ENCODE measurements at places on chromosomes 3 and 15.
A peak's percentile ranks its signal among the peaks of the same experiment; 100 is the strongest.

DNA sequence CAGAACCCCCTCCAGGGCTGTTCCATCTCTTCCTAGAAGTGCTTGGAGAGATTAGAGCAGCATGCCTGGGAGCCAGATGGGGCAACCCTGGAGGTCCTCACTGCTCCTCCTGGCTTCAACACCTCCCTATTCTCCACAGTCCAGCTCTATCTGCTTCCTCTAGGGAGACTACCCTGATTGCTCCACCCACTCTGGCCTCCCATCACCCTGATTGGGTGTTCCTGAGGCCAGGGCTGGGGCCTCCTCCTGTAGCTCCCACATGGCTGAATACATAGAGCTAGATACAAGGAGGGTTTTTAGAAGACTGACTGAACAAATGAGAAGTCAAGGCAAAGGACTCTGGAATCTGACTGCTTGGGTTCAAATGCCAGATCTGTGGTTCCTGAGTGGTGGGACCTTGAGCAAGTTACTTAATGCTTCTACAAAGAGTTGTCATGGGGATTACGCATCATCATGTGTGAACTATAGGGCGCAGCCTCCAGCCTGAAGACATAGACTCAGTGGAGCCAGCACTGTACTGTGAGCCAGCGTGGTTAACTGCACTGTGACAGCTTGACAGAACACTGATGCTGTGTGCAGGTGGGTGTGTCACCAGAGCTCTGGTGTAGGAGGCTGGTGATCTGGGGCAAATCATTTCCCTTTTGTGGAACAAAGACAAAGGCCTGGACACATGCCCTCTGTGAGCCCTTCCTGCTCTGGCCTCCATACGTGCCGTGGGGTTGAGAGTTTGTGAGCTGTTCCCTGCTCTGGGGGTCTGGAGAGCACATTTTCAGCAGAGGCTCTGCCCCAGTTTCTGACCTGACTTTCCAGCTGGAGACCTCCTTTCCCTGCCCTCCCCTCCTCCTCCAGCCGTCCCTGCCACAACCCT lies 74.8 kb downstream of the SCN5A start:
- peak; percentile 77 for DNase-seq

DNA sequence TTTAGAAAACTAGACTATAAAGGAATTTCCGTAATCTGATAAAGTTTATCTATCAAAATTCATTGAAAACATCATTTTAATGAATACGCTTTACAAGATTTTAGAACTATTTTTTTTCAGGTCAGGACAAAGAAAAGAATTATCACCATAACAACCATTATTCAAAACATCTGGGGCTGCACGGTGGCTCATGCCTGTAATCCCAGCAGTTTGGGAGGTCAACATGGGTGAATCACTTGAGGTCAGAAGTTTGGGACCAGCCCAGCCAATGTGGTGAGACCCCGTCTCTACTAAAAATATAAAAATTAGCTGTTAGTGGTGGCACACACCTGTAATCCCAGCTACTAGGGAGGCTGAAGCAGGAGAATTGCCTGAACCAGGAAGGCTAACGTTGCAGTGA lies 260.4 kb downstream of the WNT5A start:
- DNase-seq = no peak

DNA sequence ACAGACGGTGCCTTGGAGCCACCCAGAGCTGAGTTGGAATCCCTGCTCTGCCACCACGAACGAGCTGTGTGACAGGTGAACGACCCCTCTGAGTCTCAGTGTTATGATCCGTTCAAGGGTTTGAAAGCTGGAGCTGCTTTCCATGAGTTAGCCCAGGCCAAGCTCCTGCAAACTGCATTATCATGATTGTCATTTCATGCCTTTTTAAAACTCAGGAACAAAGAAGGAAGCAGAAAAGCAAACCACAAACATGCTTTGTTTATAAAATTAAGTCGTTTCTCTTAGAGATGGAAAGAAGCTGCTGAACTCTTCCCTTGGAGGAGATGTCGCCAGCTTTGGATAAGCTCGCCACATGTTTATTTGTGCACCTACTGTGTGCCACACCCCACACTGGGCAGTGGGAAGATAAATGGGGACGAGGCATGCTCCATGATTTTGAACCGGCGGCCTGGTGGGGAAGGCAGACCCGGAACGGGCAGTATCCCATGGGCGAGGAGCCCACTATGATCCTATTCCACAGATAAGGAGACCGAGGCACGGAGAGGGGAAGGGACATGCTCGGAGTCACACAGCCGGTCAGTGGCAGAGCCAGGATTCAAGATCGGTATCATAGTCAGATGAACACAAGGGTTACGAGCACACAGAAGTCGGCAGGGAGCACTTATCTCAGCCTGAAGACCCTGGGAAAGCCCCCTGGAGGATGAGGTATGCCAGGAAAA lies 15.9 kb downstream of the HRH1 start:
- no peak for DNase-seq

DNA sequence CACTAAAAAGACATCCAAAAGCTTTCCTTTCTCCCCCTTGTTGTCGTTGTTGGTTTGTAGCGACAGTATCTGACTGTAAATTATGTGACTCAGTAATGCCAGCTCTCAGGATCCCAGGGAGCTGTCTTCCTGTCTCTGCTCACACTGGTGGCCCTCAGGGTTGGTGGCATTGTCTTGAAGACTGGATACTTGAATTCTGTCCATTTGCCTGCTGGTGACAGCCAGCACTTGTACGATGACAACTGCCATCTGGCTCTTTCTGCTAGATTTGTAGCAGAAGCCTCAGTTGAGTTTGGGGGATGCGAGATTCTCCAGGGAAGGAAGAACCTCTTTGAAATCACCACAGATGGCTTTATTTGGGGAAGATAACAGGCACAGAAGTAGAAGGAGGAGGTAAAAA lies 120.8 kb downstream of the ARPP21 start:
- no peak for DNase-seq

GRCh38 chr3:41792806-41793205 lies 169.1 kb downstream of the ULK4 start:
- no peak for DNase-seq

DNA sequence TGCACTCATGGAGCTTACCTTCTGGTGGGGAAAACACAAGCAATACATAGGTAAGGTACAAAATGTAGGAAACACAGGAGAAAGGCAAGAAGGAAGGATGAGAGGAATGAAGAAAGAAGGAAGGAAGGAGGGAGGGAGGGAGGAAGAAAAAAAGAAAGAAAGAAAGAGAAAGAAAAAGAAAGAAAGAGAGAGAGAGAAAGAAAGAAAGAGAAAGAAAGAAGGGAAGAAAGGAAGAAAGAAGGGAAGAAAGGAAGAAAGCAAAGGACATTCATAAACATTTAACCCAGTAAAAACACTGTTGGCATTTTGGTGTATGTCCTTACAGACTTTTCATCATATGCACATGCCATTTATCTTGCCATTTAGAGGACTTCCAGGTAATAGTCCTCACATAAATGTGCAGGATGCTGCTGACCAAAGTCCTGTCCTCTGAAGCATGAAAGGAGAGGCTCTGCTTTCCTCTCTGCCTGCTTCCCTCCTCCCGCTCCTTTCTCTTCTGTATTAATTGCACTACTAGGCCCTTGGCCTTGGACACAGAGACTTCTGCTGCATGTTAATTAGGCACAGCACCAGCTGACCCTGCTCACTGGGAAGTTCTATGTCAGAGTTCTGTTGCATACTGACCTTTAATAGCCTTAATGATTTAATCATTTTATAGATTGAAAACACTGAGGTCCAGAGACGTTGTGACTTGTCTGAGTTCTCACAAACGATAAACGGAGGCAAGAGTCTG lies 29.7 kb upstream of the NDUFB4 start:
- DNase-seq = no peak

- DNase-seq = peak; percentile 16
Measured at GRCh38 chr15:63599401-63600000, 2.3 kb downstream of the FBXL22 start.

GRCh38 chr3:5376761-5377160 lies 189.3 kb downstream of the EDEM1 start:
- no peak for DNase-seq

- DNase-seq = no peak
Measured at GRCh38 chr3:154933581-154933980, 146.5 kb upstream of the MME start.

DNA sequence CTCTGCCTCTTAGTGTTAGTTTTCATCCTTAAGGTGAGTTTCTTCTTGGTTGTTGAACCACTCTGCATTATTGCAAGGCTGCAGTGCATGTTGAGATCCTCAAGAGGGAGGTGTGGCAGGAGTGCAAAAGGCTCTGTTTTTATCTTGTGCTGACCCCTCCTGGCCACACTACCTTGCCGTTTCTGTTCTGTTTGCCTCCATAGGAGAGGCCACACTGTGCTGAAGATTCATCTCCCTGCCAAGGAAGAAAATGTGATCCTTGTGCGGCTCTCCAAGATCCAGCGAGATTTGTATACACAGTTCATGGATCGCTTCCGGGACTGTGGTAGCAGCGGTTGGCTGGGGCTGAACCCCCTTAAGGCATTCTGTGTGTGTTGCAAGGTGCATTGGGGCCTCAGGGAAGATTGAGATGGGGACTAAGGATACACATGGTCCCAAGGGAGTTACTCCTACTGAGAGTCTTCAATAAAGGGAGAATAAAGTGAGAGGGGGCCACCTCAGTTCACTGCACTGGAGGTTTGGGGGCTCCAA lies 33.0 kb upstream of the TEX264 start:
- DNase-seq = peak; percentile 59

- no peak for DNase-seq
Measured at GRCh38 chr3:16394639-16395038, 118.9 kb downstream of the RFTN1 start.

- peak; percentile 2 for DNase-seq
Measured at GRCh38 chr3:186413615-186414415, 51.8 kb upstream of the DGKG start.

GRCh38 chr3:64880916-64881315 lies 193.1 kb upstream of the ADAMTS9 start:
- no peak for DNase-seq

GRCh38 chr3:129974833-129975704 lies 549 bp downstream of the TRH start:
- DNase-seq = no peak

- no peak for DNase-seq
Measured at GRCh38 chr3:193780397-193780796, 187.4 kb downstream of the OPA1 start.

DNA sequence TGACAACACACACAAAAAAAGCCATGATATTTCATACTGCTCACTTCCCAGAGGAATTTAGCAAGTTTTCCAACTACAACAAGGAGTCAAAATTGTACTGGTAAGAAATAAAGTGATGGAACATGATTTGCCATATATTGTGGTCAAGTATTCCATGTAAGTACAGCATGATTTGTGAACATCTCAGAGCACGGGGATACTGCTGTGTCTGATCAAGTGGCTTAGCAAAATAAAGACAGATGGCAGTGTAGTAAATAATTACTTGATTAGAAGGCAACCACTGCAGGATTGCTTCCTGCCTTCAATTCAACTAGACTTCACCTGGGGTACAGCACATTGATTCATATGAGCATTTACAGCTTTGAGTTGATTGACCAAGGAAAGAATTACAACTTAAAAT lies 51.6 kb upstream of the DUT start:
- no peak for DNase-seq

DNA sequence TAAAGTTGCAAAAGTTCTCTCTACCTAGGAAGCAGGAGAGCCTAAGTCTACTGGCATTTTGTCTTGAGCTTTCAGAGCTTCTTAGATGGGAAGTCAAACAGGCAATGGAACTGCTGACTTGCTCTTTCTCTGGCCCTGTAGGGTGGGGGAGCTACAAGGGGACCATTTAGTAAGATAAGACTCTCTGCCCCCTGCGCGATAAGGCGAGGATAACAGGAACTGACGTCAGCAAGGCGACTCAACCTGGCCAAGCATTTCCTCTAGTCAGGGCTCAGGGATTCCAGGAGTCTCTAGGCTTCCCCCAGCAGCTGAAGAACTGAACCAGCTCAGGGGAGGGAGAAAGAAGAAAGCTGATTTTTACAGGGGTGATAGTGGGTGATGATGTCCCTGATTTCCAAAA lies 5.8 kb downstream of the RARB start:
- DNase-seq = peak; percentile 73

DNA sequence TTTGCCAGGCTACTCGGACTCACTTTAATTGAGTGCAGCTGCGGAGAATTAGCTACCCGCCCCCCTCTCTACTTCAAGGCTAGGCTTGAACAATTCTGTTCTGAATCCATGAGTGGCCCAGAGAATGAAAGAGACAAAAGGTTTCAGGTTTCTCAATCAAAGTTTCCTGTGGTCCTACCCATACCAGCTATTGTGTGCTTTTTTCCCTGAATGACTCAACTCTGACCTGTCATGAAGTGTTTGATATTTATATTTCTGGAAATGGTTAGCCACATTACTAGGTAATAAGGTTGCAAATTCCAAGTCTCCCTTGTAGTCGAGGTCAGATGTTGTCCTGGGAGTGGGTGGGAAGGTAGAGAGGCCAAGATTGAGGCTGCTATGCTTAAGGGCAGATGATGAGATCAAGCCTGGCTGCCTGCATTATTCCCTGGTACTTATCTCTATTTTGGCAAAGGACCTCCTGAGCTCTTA lies 392.7 kb upstream of the TBL1XR1 start:
- DNase-seq = peak; percentile 98

- DNase-seq = no peak
Measured at GRCh38 chr3:165830746-165831145, 6.5 kb downstream of the BCHE start.

DNA sequence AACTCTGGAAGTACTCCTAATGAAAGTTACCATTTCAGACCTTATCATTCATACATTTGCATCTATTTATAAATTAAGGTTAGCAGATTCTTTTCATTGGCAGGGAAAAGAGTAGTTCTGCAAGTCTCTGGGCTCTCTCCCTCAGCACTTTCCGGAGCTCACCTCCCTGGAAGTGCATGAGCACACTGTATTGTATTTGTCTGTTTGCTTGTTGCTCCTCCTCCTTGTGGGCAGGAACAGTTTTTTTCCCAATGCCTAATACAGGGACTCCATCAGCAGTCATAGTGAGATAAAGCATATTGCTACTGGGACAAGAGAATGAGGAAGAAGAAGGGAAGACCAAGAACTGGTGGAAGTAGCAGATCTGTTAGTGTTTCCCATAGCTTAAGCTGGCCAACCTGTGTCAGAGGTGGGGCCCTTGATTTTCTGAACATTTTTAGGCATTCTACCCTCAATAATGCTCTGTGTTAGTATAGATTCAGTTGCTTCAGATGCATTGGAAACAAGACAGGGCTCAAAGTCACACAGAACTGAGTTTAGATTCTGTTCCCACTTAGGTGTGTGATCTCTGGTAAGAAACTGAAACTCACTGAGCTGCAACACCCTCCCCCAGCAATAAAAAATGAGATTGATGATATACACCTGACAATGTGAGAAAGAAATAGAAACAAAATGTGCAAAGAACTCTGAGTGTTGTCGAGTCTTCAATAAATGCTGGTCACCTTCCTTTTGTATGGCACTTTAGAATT lies 407.8 kb downstream of the TUSC7 start:
- no peak for DNase-seq

- DNase-seq = no peak
Measured at GRCh38 chr3:119741657-119742590, 39.1 kb downstream of the CFAP91 start.

Measured in fibroblast of the aortic adventitia (primary cell).